NCI-H1092 (cell line): ENCODE measurements at places on chromosomes 11 and 22.

DNA sequence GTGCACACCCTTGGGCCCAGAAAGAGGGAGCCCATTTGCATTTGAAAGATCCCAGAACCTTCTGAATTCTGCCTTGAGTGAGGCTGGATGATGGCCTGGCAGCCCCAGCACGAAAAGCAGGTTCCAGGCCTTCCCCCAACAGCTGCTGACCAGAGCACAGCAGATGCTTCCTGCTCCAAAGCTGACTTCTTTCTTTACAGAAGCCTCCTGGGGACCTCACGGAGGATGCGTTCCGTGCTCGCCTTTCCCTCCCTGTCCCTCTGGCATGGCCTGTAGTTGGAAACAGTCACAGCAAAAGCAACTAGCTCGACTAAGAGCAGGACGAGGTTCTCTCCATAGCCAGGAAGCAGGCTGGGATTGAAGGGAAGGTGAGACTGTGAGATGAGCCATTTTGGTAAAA, 107.7 kb upstream of the B3GAT1 start:
- no peak for DNase-seq

- no peak for DNase-seq
Observed at GRCh38 chr11:43879789-43880639, 617 bp upstream of the ALKBH3 start.

GRCh38 chr11:31417357-31417756, 47.7 kb downstream of the DNAJC24 start:
- no peak for DNase-seq

- peak; percentile 57 for DNase-seq
Observed at GRCh38 chr22:38868886-38869381, 3.1 kb downstream of the CBX6 start.

DNA sequence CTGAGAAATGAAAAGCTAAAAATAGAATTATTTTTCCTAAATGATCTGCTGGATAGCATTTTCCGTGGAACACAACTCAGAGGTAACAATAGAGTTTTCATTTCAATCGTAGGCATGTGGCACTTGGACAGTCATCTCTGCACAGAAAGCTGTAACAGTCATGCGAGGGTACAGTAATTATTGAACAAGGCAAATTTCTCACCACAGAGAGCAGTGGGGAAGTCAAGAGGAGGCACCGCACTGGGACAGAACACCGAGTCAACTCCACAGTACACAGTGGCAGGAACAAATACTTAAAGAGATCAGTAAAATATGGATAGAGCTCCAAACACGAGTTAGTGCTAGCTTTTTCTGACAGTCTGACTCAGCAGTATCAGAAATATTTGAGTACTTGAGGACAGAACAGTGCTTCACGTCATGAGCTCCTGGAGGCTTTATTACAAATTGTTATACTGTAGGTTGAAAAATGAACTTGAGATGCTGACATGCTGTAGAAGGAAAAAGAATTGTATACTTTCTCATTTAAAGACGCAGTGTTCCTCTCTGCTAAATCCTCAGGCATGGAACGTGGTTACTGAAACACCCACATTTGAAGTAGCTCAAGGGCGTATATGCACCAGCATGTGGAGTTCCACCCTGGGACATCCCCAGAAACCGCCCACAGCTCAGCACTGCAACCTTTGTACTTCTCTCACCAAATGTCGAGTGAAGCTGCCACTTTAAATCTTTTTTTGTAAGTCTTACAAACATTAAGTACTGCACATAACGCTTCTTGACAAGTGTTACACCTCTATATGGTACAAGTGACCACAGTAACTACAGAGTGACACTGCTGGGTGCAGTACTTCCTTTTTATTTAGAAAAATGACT, 27.4 kb upstream of the YPEL1 start:
- DNase-seq, result no peak

DNA sequence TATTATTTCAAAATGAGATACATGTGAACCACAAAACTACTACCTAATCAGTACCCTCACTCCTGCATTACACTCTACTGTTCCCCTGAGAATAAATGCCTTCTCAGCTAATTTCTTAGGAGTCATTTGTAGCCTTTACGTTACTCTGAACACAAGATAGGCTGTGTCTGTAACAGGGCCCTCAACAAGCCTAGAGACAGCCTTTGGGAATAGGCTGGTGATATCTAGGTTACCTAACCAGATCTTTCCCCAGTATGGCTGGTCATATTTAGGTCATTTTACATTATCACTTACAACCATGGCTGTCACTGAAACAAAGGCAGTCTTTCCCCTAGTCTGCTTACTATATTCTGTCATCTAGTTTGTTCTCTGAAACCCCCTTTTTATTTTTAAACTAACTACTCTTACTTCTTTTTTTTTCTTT, 14.2 kb downstream of the ATM start:
- no peak for DNase-seq

- no peak for DNase-seq
Observed at GRCh38 chr11:92098172-92098571, 126.4 kb upstream of the FAT3 start.

DNA sequence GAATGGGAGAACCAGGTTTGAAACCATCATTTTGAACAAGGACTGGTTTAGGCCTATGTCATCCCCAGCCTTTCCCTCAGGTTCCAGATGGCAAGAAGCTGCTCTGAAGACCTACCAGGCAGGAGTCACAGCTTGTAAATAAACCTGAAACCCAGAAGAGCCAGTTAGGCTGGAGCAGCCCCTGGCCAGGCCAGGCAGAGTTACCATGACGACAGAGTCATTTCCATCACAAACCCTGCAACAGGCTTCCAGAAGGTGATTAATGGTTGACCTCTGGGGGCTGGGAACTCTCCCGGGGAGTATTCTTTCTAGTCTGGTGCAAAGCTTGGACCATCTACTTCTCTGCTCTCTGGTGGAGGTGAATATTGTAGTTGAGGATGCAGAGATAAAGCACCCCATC, 164.1 kb upstream of the NCAM1 start:
- no peak for DNase-seq

GRCh38 chr11:15349413-15349812, 234.7 kb downstream of the INSC start:
- no peak for DNase-seq

DNA sequence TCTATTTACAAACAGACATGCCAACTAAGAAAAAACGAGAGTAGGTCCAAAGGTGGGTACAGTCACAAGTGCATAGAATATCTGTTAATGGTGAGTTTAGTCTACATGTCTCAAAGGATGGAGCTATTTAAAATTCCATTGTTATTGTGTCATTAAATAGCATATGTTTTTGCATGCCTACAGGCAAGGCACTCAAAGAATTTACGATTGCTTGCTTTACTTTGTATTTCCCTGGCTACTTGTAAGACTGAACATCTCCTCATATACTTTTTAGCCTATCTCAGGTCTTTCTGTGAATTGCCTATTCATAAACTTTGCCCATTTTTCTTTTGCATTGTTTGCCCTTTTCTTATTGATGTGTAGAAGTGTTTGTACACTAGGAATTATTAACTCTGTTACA, 39.7 kb downstream of the DEUP1 start:
- DNase-seq, result no peak

GRCh38 chr11:48879256-48879655, 104.4 kb downstream of the TRIM51G start:
- DNase-seq, result no peak

DNA sequence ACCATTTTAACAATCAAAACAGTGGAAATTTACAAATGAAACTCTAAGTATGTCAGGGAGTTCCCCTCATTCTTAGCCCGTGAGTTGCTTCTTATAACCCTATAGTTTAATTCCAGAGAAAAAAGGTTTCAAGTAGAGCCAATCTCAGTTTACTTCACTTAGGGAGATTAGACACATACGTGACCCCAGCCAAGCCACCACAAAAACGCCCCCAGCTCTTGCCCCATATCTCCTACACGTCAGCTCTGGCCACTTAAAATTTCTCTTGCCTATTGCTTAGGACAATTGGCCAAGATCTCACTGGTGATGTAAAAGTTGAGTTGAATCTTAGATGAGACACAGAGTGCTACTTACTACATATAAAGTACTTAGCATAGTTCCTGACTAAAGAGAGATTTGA, 166.4 kb downstream of the ETS1 start:
- DNase-seq, result no peak
